Stimulated activated CD8-positive, alpha-beta memory T cell treated with anti-CD3 and anti-CD28 coated beads, Interleukin-4, amount 100 ng/mL, for 1 hour (primary cell): ENCODE measurements at places on chromosomes 3 and 15.

- no peak for DNase-seq
Observed at GRCh38 chr3:46509661-46510187, 11.9 kb downstream of the RTP3 start.

DNA sequence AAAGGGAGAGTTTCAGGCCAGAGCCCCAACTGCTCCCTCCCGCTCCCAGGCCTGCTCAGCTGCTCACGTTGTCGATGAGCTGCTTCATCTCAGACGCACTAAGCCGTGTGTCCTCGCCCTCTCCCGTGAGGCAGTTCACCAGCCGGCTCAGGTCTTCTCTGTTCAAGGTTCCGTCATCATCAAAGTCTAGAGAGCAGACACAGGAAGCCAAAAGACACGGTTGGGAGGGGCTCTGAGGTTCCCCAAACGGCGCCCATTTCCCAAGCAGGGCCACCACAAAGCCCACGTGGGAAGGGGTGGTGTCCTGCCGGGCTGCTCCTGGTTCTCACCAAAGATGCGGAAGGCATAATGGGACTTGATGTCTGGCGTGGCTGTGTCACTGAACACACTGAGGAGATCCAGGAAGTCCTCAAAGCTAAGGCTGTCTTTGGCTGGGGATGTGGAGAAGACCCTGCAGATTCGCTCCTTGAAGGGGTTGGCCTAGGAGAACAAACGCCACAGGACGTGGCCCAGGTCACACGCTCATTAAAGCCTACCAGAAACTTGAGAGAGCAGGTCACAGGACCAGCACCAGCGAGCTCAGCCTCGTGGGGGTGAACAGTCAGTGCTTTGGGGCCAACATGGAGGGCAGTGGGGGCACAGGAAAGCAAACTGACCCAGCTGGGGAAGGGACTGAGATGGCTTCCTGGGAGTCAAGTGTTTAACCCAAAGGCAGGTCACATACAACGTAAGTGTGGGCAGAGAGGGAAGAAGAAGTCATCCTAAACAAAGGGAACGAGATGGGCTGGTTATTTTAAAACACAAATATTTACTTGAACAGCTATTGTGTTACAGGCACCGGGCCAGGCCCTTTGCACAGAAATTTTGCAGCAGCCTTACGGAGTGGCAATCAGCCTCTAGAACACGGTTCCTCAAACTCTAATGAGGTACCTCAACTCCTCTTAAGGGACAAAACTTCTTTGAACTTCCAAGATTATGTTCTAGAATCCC lies 2.4 kb downstream of the CIB1 start:
- peak; percentile 38 for DNase-seq

DNA sequence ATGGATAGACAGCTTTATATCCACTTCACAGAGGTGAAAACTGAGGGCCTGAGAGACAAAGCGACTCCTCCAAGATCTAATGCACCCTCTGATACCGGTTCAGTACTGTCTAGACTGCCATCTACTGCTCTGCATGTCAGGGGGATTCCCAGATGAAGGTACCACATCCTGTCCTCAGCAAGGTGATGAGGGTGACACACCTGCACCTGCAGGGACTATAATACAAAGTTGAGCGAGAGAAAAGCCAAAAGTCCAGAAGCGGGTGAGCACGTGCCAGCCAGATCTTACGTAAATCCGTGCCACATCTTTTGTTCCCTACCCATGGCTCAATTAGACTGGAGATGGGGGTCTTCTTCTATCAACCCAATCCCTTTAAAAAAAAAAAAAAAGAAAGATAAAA lies 32.4 kb upstream of the HES1 start:
- peak; percentile 11 for DNase-seq

DNA sequence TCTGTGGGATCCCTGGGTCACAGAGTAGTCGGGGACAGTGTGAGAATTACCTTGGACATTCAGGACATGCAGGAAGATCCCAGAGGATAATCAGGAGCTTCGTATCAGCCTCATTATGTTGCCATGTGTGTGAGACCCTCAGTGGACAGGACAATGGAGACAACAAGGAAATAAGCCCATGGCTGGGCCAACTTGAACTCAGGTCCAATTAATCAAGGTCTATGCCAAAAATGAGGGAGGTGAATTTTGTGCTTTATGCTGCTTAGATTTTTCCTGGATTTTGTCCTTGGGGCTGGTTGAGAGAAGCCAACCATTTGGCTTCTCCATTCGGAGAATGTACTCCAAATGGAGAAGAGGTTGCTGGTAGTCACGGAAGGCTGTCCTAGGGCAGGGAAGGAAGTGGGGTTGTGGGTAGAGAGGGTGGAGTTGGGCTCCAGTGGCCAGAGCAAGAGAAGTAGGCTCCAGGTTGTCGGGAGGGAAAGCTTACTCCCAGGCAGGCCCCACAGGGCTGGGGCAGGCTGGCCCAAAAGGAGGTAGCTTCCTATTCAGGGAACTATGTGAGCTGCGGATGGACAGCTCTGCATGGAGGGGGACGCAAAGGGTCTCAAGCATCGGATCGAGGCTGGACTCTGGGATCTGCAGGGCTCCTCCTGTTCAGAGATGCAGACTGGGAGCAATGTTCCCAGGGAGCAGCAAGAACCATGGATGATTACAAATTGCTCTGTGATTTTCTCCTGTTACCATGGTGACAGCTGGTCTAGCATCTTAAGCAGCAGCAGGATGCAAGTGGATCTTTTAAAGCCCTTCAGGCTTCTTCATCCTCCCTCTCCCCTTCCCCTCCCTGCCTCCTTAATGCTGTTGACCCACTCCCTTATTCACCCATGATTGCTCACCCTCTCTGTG lies 91.1 kb downstream of the WNT7A start:
- no peak for DNase-seq

DNA sequence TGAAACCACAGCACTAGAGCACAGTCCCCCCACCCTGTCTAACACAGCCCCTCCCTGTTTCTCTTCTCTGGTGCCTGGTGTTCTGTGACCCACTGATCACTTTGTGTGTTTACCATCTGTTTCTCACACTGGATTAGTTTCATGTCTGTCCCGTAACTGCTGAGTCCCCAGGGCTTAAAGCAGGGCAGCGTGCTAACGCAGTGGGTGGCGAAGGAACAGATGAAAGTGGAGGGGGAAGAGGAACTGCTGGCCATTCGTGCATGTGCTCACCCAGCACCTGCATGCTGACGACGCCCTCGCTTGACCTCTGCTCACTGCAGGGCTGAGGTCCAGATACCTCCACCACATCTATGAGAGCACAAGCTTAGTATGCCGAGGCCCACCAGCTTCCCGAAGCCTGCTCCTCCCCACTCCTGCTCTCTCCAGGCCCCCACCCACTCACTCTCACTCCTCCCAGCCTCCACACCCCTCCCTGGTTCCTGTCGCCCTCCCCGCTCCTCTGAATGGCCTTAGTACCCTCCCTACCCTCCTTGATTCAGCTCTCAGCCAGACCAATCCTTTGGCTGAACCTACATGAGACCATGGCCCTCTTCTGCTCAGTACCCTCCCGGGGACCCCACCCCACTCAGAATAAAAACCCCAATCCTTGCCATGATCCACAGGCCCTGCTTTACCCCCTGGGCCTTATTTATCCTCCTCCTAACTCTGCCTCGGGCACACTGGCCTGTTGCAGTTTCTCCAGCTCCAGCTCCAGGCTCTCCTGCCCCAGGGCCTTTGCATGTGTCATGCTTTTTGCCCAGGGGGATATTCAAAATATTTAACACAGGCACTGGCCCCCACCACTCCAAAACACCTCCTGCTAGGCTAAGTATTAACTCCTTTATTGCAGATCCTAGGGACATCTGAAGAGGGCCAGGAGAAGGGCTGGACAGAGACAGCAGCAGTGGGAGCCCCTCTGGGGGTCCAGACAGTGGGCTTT lies 15.1 kb upstream of the IQSEC1 start:
- DNase-seq: no peak

DNA sequence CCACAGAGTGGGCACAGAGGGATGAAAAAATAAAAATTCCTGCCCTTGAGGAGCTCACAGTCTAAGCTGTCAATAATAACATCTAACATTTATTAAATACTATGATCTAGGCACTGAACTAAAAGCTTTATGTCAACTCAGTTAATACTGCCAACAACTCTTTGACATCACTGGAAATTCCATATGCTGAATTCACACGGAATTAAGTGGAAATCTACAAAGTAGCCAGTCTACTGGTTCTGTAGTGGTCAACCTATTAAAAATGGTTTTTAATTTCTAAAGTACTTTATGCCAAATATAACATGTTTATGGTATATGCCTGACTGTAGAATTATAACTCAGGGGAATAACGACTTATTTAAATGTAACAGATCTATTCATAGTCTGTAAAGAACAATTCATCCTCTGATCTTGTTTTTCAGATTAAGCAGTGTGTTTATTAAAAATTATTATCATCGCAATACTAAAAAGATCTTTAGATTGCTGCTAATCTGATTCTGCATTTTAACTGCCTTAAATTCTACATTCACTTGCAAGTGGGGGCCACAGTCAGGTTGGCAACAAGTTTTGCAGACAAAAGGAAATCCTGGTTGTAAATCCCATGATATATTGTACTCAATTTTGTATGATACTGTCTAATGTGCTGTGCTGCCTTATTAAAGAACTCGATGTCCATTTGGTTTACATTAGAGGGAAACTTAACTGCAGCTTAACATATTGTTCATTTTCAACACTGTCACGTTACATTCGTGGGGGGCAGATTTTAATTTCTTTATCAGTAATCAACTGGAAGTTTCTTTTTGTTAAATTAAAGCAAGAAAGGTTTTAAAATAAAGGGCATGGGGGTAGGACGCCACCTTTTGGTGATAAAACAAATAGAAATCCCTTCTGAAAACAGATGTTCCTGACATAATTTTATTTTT lies 2.6 kb upstream of the FOXP1 start:
- DNase-seq: no peak

GRCh38 chr15:60162251-60162967 lies 158.3 kb downstream of the FOXB1 start:
- DNase-seq: no peak

GRCh38 chr3:165784337-165784736 lies 52.9 kb downstream of the BCHE start:
- DNase-seq: no peak

DNA sequence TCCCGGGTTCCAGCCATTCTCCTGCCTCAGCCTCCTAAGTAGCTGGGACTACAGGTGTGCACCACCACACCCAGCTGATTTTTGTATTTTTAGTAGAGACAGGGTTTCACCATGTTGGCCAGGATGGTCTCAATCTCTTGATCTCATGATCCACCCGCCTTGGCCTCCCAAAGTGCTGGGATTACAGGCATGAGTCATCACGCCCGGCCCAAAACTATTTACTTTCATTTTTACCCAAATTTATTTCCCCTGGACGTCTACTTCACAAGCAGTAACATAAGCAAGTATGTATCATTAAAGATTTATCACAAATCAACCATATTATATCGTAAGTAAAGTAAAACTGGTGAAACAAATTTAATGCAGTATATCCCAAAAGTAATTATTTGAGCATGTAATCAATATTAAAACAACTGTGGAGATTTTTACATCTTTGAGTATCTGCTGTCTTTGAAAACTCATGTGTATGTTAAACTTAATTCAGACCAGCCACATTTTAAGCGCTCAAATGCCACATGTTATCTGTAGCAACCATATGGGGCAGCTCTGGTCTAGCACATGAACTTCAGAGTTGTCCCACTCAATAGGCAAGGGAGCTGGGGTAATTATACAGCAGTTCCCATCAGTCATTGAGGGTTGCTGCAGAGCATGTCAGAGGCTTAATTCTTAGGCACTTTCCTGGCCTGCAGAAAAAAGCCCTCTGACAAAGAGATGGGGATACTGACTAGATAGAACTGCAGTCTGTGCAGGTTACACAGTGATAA lies 185.7 kb upstream of the CTDSPL start:
- no peak for DNase-seq

DNA sequence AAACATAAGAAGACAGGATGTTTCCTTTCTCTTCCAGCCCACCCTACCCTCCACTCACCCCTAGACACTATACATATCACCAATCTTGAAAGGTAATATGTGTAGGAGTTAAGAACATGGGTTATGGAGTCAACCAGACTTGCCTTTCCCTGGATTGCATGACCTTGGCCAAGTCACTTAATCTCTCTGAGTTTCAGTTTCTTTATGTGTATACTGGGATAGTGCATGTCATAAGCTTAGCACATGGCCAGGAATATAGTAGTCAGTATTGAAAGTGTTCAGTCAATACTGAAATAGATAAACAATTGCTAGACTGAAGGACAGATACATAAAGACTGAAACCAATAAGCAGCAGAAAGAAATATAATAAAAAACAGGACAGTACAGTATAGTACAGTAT lies 283.2 kb upstream of the STT3B start:
- DNase-seq: no peak

DNA sequence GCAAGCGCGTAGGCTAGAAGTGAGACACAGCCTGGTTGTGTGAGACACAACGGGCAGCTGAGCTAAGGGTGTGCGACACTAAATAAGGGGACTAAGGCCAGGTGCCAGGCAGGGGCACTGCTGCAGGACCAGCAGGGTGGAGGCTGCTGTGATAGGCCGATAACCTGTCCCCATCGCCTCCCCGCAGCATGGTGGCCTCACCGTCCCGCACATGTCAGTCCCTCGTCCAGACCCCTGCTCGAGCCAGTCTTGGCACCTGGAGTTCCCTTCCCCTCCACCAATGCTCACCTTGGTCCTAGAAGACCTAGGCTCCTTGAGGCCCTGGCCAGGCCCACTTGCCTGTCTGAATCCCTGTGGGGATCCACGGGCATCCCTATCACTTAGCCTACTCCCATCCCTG lies 96.1 kb downstream of the HMG20A start:
- no peak for DNase-seq

- no peak for DNase-seq
Observed at GRCh38 chr3:76954412-76954811, 85.5 kb upstream of the ROBO2 start.

DNA sequence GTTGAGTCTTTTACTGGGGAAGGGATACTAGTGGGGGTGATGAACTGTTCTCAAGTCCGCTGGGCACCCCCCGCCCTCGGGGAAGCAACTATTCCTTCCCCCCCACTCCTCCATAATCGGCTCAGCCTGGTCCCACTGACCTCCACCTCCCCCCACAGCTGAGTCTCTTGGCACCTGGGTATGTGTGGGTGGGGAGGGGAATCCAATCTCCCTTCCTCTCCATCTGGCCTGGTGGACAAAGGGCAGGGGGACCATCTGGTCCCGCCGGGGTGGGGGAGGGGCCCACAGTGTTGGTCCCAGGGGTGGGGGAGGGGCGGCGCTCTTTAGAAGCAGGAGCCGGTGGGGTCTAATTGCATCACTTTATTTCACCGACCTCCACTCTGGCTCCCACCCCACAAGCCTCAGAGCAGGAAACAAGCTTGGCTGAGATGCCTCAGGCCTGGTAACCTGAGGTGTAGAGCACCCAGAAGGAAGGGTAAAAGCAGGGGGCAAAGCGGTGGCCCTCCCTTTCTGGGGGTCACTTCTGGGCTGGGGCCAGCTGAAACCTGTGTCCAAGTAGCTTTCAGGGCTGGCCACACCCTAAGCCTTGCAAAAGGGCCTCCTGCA lies 1.0 kb upstream of the PCBP4 start:
- no peak for DNase-seq

- no peak for DNase-seq
Observed at GRCh38 chr3:106348139-106348690, 479.4 kb upstream of the CBLB start.
